CD4-positive, alpha-beta T cell (primary cell): ENCODE measurements at places on chromosomes 7 and 10.

GRCh38 chr10:102710609-102711008, 3.6 kb downstream of the ARL3 start:
- DNase-seq: no peak

DNA sequence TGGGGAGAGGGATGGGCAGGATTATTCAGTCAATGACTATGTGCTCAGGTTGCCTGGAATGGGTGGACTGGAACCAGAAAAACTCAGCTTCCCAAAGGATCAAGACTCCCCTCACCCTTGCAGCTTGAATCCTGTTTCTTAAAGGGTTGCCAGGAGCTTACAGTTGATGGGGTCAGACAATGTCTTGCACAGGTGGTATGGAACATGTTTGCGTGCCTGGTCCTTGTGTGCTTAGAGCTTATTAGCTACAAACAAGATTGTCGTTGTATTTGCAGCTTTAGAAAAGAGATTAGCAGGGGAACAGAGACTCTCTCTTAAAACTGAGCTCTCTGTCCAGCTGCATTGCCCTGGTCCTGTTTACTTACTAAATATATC, 56.9 kb downstream of the PRR15 start:
- DNase-seq: no peak

- DNase-seq: no peak
These were observed 29.2 kb downstream of the TFAM start for GRCh38 chr10:58414270-58415041.

GRCh38 chr10:64396105-64396708, 875.0 kb downstream of the REEP3 start:
- DNase-seq: no peak

GRCh38 chr7:38702002-38702535, 70.9 kb upstream of the AMPH start:
- DNase-seq: no peak

GRCh38 chr7:76069238-76069638, 21.3 kb downstream of the MDH2 start:
- no peak for DNase-seq

- no peak for DNase-seq
These were observed 407.4 kb downstream of the KCNMA1 start for GRCh38 chr10:77230194-77230593.

GRCh38 chr10:2925631-2926030, 141.7 kb upstream of the PFKP start:
- no peak for DNase-seq

DNA sequence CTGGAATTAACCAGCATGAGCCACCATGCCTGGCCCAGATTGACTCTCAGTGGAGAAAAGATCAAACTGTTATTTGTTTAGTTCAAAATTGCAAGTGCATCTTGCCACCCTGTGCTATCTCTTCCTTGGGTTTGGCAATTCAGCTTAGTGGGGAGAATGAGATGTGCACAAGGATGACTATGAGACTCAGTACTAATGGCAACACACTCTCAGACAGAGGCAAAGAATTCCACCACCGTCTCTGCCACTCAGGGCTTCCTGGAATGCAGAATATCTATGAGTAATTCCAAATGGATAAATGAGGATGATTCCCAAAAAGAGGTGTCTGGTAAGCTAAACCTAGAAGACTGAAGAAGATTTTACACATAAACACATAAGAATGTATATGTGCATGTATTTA, 525.8 kb downstream of the NRG3 start:
- no peak for DNase-seq

GRCh38 chr7:43593010-43593409, 10.1 kb downstream of the STK17A start:
- no peak for DNase-seq

GRCh38 chr10:110304394-110304779, 333 bp downstream of the SMNDC1 start:
- no peak for DNase-seq

DNA sequence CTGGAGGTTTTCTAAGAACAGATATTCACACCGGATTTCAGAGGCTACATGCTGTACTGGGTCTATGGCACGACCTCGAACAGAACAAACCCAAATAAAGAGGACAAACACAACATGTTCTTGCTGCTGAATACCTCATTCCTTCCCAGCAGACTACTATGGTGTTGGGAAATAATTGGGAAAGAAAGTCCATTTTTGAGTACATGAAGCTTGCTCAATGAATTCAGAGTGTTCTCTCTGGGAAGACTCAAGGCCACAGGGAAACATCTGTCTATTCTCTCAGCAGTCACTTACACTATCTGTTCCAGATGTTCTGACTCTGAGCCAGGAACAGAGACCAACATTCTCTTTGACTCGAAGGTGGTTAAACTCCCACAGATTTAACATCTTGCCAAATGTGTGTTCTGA, 30.9 kb downstream of the LAMB1 start:
- no peak for DNase-seq

GRCh38 chr7:44279731-44280505, 45.5 kb downstream of the CAMK2B start:
- peak; percentile 4 for DNase-seq

GRCh38 chr10:52533986-52534385, 219.9 kb downstream of the DKK1 start:
- no peak for DNase-seq

GRCh38 chr10:112958275-112958995, 8.4 kb downstream of the TCF7L2 start:
- DNase-seq: no peak

GRCh38 chr10:88233870-88234269, 349.2 kb downstream of the RNLS start:
- DNase-seq: no peak

- DNase-seq: no peak
These were observed 4.3 kb upstream of the ABCC2 start for GRCh38 chr10:99777918-99778714.

DNA sequence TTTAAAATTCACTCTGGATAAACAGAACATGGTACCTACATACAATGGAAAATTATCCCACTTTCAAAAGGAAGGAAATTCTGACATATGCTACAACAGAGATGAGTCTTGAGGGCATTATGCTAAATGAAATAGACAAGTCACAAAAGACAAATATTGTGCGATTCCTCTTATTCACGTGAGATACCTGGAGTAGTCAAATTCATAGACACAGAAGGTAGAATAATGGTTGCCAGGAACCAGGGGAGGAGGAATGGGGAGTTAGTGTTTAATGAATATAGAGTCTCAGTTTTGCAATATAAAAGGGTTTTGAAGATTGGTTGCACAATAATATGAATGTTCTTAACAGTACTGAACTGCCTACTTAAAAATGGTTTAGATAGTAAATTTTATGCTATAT, 69.8 kb upstream of the WAC start:
- no peak for DNase-seq

GRCh38 chr7:127858091-127858914, 172.9 kb downstream of the LRRC4 start:
- DNase-seq: no peak

GRCh38 chr10:79407811-79408795, 37.3 kb downstream of the ZCCHC24 start:
- DNase-seq: no peak

- DNase-seq: no peak
These were observed 39.5 kb upstream of the SEC61G start for GRCh38 chr7:54798530-54798929.

DNA sequence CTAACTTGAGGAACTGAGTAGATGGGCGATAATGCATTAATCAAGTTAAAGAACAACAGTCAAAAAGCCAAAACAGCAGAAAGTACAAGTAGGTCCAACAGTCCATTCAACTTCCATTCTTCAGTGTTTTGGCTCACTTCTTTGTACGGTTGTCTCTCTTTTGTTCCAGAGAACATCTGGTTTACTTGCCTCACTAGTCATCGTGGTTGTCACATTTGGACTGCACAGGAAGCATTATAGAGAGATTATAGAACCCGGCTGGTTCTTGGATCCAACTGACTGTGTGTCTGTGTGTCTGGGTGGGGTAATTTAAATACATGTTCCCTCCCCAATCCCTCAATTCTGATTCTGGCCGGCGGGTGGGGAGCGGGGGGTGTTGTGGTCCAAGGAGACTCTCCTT, 1.8 kb upstream of the CEP41 start:
- no peak for DNase-seq

DNA sequence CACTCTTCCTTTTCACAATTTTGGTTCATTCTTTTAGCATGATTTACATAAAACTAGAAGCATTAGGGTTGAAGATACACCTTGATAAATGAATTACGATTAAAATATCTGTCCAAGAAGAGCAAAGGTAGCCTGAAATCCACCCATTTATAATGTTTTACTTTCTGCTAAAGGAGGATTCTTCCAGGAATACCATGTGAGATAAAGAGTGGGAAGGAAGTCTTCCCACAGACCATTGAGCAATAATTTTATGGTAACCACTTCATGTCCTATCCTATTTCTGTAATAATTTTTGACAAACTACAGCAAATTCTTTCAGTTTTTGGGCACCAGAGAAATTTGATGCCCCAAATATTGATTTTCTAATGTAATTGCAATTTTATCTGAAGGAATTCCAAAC, 150.6 kb upstream of the STEAP4 start:
- no peak for DNase-seq

GRCh38 chr7:24637021-24637420, 63.8 kb downstream of the PALS2 start:
- DNase-seq: no peak

- DNase-seq: no peak
These were observed 46.0 kb downstream of the LCOR start for GRCh38 chr10:96878057-96878456.
